ENCODE measurements at places on chromosomes 2 and 18.

DNA sequence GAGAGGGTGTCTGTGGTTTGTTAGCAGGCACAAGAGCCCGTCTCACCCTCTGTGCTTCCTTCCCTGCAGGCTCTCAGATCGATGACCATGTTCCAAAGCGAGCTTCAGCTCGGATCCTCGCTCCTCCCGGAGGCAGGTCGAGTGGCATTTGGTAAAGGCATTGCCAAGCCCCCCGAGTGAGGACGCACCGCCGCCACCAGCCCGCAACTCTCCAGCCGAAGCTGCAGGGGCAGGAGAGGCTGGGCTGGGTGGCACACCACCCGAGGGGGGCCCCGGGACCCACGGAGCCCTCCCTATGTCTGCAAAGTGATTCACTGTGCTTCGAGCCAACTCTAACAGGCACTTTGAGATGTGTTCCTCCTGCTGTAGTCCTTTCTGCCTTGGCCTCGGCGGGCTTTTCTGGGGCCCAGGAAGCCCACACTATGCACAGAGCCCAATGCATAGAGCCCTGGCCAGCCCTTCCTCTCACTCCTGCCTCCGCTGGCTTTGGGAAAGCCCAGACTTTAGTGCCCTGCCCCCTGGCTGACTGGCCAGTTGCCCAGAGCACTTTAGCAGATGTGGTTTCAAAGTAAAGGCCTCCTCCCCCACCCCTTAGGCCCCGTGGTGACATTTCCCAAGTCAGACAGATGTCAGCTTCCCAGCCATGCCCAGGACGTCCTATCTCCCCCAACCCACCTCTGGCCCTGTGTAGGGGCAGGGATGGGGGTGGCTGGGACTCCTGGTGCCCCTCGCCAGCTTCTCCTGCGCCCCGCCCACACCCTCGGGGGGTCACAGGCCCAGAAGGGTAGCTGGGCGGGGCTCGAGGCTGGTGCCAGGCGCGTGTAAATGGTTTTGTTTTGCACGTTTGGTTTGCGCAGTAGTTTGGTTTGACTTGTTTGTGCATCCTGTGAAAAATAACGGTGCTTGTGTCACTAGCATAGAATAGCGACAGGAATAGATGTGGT is 23.3 kb upstream of the MAPRE3 start:
- DNase-seq, result no peak

- DNase-seq, result no peak
These were observed 100.4 kb upstream of the SMAD2 start for GRCh38 chr18:48030616-48031480.

DNA sequence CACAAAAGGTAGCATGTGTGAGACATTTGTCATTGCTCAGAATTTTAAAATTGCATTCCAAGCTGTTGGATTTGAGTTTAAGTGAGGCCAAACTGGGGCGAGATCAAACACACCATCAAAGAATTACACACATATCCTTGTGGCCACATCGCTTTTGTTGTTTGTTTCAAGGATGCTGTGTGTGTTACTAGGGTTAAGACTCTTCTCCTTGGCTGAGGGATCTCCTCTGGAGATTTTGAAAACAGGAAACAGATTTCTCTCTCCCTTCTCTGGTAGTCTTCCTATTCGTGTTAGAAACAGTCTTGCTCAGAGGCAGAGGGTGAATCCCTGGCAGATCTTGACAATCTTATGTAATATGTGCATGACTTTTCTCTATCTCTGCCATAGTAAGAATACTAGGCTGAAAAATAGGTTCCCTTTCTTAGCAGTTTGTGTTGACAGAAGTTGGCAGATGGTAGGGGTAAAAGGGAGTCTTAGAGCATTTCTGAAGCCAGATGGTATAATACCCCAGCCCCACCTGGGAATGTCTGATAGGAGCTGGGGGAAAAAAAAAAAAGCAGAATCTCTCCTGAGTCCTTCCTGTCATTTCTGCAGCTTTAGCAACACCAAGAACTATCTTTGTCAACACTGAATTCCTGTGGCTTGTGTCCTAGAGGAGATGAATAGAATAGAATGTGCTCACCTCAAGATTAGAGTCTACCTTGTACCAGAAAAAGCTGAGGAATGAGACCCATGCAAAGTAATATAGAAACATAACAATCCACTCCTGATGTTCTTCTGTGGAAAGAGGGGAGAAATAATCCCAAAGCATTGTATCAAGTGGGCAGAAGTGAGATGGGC is 101.8 kb downstream of the XRCC5 start:
- no peak for DNase-seq

GRCh38 chr18:28984731-28985130 is 807.8 kb upstream of the CDH2 start:
- no peak for DNase-seq

DNA sequence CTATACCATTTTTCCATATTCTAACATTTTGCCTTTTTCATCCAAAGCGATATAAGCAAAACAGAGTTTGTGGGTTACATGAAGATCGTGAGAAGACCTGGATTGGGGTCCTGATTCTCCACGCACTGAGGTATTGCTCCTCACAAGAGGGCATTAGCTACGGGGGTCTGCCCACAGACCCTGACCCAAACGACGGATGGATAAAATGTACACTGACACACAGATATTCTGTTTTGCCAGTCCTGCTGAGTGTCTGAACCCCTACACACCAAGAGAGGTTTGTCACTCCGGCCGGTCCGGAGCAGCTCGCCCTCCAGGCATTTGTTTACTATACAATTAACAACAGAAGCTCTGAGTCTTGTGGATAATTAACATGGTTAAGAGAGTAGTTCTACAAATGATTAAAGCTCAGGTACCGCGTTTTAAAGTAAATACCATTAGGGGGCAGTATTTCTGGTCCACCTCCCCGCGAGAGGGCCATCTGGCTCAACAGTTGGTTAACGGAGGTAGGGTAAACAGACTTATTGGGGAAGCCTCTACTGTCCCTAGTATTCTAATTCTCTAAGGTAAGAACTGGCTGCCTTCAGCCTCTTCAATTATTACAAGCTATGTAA is 28.4 kb downstream of the SCYGR8 start:
- no peak for DNase-seq

DNA sequence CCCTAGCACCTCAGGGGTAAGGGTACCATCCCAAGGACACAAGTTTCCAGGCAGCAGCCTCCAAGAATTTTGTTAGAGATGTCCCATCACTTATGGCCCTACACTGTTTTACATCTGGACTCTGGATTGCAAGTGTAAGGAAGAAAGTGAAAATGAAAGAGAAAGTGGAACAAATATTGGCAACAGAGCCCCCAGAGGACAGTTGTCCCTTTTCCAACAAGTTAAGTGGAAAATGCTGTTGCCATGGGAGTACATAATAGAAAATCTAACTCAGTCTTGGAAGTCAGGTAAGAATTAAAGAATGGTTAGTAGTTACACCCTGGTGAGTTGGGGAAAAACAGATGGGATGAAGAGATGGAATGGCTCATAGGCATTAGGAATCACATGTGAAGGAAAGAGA is 50.6 kb downstream of the TTC21B start:
- DNase-seq, result no peak

GRCh38 chr18:9721893-9722550 is 13.9 kb downstream of the RAB31 start:
- DNase-seq, result no peak

DNA sequence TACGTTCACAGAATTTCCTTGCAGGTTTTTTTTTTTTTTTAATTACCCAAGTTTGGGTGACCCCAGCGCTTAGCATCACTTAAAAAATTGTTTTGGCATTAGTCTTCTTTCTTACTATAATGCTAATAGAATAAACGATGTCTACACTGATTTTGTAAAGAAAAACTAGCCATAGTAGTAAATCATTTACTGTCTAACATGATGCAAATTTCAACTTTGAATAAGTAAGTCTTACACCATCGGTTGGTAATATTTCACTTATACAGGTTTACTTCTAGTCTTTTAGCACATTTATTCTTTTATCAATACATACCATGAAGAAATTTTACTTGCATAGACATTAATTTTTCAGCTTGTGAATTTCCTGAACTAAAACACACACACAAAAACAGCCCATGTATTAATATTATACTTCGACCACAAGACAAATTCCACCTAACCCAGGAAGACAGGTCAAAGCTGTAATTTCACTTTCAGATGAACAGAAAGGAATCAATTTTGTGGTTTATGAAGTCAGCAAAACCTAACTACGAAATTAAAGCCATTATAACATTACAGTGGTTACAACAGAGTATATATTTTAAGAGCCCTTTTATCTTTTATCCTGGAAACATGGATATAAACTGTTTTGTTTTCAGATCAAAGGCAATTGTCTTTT is 1.9 kb downstream of the YES1 start:
- no peak for DNase-seq

- DNase-seq, result no peak
These were observed 25.4 kb upstream of the NRP2 start for GRCh38 chr2:205656941-205657340.

GRCh38 chr2:179963626-179964025 is 43.5 kb downstream of the CWC22 start:
- DNase-seq, result peak; percentile 36

- DNase-seq, result no peak
These were observed 200.5 kb downstream of the EXOC6B start for GRCh38 chr2:72625366-72625765.

- no peak for DNase-seq
These were observed 87.6 kb upstream of the FAM110C start for GRCh38 chr2:133675-134593.

Data from AG04449 (cell line).